ENCODE measurements at places on chromosomes 3 and 15.
A peak's percentile ranks its signal among the peaks of the same experiment; 100 is the strongest.

- no peak for DNase-seq
Observed at GRCh38 chr3:128725547-128726022, 398 bp upstream of the RAB7A start.

GRCh38 chr3:148092624-148093347 is 604.9 kb upstream of the AGTR1 start:
- no peak for DNase-seq

- no peak for DNase-seq
Observed at GRCh38 chr3:58848826-58849225, 182.3 kb upstream of the FAM3D start.

DNA sequence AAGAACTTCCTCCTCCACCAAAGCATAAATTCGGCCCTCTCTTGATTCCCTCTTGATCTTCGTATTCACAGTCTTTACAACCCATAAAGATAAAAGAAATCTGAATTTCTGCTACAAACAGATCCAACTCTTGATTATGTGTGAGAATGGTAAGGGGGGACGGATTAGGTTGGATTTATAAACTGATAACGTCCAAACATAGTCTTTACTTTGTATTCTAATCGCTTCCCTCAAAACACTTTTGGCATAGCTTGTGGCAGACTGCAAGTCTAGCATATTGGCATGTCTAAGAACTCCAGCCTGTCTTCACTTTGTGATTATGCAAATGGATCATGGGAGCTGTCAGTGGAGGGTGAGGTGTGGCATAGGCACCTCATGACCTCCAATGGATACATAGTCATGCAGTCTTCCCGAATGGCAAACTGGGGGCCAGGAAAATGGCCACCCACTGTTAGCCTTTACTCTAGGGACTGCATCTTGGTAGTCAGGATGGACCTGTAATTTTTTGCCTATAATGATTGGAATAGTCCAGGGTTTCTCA is 24.3 kb upstream of the GPR171 start:
- DNase-seq: no peak

DNA sequence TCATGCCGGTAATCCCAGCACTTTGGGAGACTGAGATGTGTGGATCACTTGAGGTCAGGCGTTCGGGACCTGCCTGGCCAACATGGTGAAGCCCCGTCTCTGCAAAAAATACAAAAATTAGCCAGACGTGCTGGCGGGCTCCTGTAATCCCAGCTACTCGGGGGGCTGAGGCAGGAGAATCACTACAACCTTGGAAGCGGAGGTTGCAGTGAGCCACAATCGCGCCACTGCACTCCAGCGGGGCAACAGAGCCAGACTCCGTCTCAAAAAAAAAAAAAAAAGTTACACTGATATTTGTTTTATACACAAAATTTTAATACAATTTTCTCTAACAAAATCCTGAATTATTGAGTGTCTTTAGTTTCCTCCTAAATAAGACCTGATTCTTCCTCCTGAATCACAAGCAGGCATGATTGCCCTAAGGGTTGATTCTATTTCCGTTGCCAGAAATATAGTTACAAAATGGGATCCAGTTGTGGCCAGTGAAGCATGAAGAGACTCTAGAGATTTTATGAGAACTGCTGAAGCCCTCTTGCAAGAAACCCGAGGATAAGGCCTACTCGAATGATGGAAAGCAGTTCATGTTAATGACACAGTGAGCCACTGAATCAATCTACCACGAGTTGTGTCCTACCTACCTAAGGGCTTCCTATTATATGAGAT is 9.6 kb upstream of the SMARCC1 start:
- no peak for DNase-seq

DNA sequence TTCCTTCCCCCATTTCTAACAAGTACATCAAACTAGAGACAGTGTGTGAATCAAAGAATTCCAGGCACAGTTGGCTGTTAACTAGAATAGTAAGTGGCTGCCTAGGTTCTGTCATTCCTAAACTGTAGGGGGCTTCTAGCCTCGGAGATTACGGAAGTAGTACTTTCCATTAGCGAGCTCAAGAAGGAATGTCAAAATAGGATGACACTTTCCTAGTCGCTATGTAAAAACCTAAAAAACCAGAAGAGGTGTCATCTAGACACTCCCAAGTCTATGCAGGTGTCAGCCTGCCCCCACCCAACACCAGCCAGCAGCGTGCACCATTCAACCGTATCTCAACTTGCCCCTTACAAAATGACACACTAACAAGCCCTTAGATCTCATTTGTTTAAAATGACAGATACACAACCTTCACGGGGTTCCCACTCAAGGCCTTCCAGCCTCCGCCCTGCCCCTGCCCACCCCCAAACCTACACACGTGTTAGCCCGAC is 874 bp downstream of the INO80 start:
- DNase-seq: no peak

- DNase-seq: no peak
Observed at GRCh38 chr3:150748684-150749047, 14.3 kb downstream of the SIAH2 start.

- no peak for DNase-seq
Observed at GRCh38 chr3:164640591-164640990, 437.7 kb downstream of the SI start.

- DNase-seq: no peak
Observed at GRCh38 chr3:120089089-120089488, 5.2 kb downstream of the GSK3B start.

- peak; percentile 85 for DNase-seq
Observed at GRCh38 chr3:42369304-42369703, 41.1 kb downstream of the LYZL4 start.

GRCh38 chr3:57646723-57647122 is 46.2 kb downstream of the DENND6A start:
- DNase-seq: no peak

DNA sequence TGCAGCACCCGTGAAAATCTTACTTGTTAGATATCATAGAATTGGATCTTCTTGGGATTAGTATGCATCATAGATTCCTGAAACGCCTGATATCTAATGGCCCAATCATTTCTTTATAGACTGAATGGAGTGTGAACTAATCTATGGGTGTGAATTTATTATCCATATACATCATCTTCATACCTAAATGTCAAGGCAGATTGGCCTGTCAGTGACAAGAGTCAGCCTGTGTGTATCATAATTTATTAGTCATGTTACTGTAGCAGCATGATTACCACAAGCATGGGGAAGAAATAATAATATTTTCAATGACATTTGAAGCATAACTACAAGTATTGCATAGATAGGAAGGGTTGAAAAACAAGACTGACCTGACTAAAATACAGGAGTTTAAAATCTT is 235.8 kb downstream of the RAP2B start:
- DNase-seq: no peak

DNA sequence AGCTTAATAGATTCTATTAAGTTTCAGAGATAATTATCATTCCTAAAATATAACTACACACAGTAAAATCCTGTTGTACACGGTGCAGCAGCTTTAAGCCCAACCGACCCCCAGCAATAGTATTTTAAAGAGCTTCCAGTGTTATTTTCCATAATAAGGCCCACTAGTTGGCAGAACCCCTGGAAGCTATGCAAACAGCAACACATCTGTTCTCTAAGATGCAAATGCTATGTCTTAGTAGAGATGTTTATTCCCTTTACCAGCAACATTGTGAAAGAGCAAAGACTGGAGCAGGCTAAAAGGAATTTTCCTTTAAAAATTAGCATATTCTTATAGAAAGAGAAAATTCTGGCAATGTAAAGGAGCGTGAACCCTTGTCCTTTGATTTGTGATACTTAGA is 819.7 kb upstream of the ALCAM start:
- DNase-seq: no peak

DNA sequence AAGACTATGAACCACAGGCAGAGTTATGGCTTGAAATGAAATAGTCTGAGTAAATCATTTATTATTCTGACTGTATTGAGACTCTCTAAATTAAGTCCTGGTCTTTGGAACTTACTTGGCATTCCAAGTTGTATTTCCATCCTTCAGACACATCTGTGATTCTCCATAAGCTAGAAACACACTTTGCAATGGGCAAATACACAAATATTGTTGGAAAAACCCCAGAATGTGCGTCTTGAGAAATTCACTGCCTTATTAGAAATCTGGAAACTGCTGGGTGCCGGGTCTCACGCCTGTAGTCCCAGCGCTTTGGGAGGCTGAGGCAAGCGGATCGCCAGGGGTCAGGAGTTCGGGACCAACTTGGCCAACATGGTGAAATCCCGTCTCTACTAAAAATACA is 87.8 kb downstream of the WWTR1 start:
- no peak for DNase-seq

DNA sequence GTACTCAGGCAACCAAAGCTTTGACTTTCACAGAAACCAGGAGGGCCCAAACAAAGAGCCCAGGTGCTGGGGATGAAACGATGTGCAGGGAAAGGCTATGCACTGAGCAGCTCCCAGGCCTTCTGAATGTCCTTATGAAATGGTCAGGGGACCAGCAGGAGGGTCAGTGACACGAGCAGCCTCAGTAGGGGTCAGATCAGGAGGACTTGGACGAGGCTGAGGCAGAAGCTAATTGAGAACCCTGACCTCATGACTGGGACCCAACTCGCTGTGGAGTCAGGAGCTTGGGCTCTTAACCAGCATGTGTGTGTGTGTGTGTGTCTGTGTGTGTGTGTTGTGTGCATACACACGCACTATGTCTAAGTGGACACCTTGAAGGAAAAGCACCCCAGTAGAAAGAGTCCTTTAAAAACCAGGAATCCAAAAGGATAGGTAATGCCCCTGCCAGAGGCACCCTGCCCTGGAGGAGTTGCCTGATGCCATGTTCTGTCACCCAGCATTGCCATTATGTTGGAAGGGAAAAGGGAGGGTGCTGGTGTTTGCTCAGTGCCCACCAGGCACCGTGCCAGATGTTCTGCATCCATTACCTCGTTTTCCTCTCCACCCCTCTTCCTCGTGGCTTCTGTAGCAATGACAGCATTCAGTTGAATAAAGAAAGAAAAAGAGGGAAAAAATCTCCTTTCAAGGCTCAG is 50.9 kb downstream of the CORO2B start:
- no peak for DNase-seq

GRCh38 chr15:41778521-41778920 is 4.2 kb downstream of the MAPKBP1 start:
- DNase-seq: no peak

DNA sequence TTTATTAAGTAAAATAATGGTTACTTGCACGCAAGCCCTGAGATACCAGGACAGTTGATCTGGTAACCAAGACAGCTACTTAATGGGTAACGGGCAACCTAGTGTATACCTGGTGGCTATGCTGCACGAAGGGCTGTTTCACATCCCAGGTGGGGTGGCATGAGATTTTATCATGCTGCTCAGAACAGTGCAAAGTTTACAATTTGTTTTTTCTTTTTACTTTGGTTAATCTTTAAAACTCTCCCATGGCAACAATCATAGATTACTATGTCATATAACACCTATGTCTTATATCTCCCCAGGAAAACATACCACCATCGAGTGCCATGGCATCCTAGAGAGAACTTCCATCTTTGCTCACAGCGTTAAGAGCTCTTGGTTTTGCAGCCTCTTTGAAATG is 32.2 kb upstream of the SLC28A1 start:
- DNase-seq: no peak

DNA sequence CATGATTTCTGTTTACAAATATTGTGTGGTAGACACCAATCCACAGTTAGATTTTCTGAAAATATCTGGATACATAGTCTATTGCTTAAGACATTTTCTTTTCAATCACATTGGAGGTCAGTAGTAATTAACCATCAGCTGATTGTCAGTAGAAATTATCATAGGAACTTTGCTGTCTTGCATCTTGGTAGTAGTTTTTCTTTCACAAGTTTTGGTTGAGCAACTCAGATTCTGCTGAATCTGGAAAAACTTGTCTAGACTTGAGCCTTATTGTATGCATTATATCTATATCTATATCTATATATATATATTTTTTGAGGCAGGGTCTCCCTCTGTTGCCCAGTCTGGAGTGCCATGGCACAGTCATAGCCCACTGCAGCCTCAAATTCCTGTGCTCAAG is 4.0 kb downstream of the RAB11A start:
- no peak for DNase-seq

- DNase-seq: no peak
Observed at GRCh38 chr15:68364028-68364659, 67.8 kb downstream of the ITGA11 start.

DNA sequence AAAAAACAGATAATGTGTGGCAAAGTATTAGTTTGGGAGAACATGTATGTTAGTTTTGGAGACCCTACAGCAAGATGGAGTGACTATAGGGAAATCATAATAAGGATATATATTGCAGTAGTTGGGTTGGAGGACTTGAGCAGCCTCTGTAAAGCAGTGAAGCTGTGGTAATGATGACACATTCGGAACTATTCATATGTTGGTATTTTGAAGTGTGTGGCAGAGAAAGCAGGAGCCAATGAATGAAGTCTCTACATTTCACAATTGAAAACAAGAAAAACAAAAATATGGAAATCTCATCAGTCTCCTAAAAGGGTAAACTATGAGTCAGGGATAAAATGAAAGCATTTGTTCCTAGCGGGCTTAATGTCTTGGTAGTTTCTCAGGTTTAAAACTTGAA is 645.9 kb downstream of the OTOL1 start:
- no peak for DNase-seq
